ENCODE measurements at places on chromosomes 7 and 10.

GRCh38 chr7:6637544-6638229 is 569 bp downstream of the ZNF316 start:
- DNase-seq = no peak

GRCh38 chr10:62814756-62815380 is 1.3 kb downstream of the EGR2 start:
- no peak for DNase-seq

DNA sequence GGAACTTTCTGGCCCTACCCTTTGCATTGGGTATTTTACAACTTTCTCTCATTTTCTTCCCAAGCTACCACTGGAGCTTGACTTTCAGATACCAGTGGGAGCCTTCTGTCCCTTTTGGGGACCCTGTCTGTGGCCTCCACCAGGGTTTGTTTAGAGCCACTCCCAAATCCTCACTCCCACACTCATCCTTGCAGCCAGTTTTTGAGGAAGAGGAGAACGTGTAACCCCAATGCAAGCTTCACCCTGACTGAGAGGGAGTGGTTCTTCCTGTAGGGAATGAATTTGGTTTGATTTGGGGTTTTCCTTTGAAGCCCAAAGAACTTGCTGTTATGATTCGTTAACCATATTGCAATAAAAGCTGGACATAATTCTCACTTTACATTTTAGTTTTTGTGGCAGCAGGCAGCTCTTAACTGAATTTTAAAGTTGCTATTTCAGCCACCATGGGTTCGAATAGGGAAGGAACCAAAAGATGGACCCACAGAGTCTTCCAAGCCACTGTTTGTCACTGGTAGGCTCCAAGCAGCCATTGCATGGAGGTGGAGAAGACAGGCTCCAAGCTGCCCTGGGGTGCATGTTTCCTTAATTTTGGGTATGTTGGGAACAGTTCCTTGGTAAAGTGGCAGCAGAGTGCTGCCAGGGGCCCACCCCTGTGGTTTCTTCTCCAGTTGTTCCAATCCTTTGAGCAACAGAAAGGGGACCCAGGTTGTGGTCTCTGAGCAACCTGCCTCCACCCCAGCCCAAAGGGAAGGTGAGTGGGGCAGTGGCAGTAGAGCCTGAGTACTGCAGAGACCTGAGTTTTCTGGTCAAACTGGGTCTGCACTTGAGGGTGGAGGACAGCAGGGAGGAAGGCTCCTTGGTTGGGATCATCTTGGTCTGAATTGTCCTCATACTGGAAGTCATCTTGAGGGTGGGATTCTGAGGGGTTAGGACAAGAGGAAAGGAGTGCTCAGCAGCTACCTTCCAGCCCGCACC is 5.1 kb downstream of the EVX1 start:
- no peak for DNase-seq

DNA sequence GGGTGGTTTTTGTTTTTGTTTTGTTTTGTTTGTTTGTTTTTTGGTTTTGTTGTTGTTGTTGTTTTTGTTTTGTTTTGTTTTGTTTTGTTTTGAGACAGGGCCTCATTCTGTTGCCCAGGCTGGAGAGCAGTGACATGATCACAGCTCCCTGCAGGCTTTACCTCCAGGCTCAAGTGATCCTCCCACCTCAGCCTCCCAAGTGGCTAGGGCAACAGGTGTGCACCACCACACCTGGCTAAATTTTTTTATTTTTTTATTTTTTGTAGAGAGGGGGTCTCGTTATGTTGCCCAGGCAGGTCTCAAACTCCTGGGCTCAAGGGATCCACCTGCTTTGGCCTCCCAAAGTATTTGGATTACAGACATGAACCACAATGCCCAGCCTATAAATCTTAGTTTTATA is 115.9 kb upstream of the NFE2L3 start:
- DNase-seq = no peak

DNA sequence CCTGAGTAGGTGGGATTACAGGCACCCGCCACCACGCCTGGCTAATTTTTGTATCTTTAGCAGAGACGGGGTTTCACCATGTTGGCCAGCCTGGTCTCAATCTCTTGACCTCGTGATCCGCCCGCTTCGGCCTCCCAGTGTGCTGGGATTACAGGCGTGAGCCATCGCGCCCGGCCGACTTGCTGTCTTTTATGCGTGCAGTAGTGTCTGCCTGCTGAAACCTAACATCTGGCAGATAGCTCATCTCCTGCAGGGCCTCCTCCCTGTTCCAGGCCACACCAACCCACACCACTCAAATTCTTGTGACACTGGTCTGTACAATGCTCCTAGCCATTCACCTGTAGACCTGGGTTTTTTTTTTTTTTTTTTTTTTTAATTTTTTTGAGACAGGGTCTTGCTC is 41.5 kb downstream of the BAIAP2L1 start:
- no peak for DNase-seq

- no peak for DNase-seq
Measured at GRCh38 chr10:1684991-1685390, 52.3 kb downstream of the ADARB2 start.

DNA sequence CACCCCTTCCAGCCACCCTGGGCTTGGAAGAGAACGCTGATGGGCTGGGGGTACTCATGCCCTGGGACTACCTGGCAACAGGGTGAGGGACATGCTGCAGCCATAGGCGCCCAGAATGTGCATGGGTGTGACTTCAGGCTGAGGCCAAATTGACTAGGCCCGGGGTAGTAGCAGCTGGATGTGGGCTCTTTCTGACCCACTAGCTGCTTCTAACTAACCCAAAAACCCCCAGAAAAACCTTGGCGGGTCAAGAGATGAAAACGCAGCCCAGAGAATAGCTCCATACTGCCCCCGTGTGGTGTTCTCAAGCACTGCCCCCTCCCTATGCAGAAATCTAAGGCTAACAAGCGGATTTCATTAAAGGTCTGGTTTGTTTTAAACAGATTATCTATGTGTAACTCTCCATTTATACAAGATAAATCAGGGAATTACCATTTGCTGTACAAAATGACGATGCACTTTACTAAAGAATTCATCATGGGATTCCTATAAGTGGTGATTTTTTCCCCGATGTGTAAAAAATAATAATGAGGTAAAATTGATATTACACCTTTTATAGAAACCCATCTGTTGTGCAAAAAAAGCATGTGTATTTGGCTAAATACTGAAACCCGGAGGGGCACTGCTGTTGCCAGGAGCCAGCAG is 4.2 kb downstream of the SMARCD3 start:
- no peak for DNase-seq

- DNase-seq = no peak
Measured at GRCh38 chr7:1703441-1703840, 33.4 kb downstream of the ELFN1 start.

DNA sequence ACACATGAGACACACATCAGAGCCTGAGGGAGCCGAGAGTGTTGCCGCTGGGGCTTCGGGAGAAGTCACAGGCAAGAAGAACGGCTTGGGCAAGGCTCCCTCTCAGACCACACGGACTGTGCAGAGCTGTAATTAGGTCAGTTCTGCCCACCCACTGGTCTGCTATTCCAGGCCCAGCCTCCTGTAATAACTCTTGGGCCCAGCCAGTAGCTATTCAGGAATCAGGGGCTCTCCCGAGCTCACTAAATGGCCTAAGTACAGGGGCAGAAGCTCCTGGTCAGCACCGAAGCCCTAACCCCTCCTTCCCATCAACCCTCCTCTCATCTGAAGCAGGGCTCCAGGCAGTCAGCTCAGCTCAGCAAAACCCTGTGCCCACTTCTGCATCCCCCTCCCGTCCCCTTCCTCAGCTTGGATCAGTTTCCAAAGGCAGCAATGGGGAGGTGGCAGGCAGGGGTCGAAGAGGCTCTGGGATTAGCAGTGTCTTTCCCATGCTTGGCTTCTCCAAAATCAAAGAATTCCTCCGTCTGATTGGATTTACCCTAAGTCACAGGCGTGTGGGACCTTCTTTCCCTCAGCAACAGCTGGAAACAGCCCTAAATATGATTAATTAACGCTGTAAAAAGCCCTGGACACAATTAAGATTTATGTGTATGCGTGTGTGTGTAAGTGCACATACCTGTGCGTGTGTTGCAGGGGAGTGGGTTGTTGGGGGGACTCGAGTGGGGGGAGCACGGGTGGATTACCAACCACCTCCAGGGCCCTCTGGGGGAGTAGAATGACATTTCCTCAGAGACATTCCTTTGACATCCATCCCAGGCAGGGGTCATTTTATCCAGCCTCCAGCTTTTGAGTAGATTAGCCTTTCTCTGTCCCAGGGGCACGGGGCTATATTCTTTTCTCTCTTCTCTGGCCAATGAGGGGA is 48.4 kb upstream of the BTRC start:
- no peak for DNase-seq

DNA sequence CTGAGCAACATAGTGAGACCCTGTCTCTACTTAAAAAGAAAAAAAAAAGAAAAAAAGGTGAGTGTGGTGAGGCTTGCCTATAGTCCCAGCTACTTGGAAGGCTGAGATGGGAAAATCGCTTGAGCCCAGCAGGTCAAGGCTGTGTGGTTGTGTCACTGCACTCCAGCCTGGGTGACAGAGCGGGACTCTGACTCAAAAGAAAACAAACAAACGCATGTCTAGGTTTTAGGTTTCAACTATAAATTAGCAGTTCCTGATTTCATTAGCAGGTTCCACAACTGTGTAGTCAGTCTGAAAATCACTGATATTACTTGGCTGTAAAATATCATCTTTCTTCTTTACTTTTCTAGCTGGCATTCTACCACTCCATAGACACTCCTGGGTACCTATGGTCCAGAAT is 155.7 kb upstream of the HGF start:
- no peak for DNase-seq

DNA sequence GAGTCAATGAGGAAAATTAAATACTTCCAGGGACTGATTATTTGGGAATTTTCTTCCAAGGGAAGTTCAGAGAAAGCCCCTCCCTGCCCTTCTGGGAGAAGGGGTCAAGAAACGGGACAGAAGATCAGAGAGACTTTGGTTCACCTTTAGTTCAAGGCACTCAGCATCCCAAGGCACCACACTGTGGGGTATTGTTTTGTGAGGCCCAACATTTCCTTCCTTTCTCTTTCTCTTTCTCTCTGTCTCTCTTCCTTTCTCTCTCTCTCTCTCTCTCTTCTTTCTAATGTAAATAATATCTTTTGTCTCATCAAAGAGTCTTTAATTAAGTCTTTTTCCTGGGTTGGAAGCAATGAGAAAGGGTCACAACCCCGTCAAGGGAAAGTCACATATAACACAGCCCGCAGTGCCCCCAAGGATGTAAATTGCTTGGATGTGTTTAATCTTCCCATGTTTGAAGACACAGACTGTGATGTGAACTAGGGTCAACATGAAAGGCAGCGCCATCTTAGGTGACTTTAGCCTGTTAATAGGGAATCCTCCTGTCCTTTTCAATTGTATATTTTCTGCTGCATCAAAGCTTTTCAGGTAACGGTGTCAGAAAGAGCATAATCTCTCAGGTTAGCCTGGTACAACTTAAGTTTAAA is 983.3 kb upstream of the C7orf33 start:
- DNase-seq = no peak

- no peak for DNase-seq
Measured at GRCh38 chr10:116852246-116852645, 2.9 kb downstream of the ENO4 start.

GRCh38 chr10:129253161-129253864 is 213.7 kb upstream of the MGMT start:
- DNase-seq = no peak

DNA sequence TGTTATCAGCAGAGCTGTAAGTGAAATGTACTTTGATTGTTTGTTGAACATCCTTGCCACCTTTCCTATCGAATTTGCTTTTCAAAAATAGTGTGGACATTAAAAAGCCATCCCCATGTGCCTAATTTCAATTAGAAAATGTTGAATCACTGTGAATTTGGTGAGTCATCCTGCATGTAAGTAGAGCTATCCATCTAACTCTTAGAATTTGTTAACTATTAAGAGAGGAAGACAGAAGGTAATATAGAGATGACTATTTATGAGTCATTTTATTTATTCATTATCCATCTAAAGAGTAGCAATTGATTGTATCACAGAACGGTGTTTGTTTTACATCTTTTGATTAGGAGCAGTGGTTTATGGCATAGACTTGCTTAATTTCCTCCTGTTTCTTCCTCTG is 154.7 kb downstream of the MGMT start:
- no peak for DNase-seq

DNA sequence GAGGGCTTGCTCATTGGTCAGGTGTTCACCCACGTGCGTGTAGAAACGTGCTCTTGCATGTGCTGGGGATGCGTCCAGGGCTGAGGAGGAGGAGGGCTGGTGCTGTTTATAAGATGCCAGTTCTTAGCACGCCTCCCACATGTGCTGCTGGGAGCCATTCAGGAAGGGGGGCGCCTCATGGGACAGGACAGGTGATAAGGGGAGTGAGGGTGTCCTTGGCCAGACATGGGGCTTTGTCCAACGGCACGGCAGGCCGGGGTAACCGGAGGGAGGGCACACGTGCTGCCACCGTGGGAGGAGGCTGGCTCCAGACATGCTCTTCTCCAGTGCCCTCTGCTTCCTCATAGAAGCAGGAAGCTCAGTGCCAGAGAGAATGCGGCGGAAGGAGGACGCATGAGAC is 150.0 kb downstream of the ZMYND11 start:
- DNase-seq = no peak

GRCh38 chr7:130379921-130380860 is at the start of gene CPA1:
CPA1 (plus strand) TSS chr7:130380494; CDS start chr7:130380521, 27 bp downstream.
- no peak for DNase-seq

- DNase-seq = no peak
Measured at GRCh38 chr7:148114804-148115203, 475.8 kb upstream of the C7orf33 start.

DNA sequence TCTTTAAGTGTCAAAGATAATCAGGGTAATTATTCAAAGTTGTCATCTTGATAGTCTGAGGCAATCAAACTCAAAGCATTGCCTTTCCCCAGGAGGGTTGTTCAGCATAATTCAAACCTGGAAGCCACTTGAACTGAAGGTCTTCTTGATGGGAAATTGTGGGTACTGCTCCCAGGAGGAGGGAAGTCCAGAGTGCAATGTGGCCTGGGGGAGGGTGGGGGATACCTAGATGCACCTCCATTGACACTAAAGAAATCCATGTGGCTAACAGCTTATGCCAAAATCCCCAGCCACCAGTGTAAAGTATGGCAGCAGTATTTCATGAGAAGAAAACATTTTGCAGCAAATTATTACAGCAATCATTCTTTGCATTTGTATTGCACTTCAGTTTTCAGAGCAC is 114.9 kb downstream of the STRA8 start:
- no peak for DNase-seq

GRCh38 chr7:154484943-154485342 is 432.7 kb downstream of the DPP6 start:
- no peak for DNase-seq

GRCh38 chr10:122510736-122511135 is 49.4 kb downstream of the HTRA1 start:
- no peak for DNase-seq

DNA sequence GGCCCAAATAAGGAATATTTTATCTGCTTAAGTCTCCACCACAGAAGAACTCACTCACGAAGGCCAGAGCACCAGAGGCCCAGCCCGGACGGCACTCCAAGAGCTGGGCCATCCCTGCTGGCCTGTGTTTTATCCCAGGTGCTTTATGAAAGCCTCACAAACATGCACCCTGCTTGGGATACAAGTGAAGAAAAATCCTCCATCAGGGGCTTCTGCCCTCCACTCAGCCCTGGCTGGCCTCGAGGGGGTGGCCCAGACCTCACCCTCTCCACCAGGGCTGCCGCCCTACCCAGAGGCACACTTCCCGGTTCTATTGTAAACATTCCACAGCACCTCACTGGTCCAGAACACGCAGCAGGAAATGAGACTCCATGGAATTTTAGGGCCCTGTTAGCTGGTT is 19.8 kb upstream of the DNAAF5 start:
- DNase-seq = no peak

GRCh38 chr7:94170836-94171235 is 166.7 kb upstream of the BET1 start:
- DNase-seq = no peak

- DNase-seq = no peak
Measured at GRCh38 chr10:33684211-33684611, 349.7 kb upstream of the NRP1 start.

- no peak for DNase-seq
Measured at GRCh38 chr7:108457871-108458270, 1.6 kb upstream of the NRCAM start.
